Esophagus mucosa (tissue), 1 donor: ENCODE measurements at places on chromosomes 3 and 15. TPM values are rescaled to one million over a fixed set of nuclear protein-coding genes. Genes with fewer than 3 reads are reported as not detected.

Gene SQOR
- total RNA-seq, result 125 TPM

Gene NPAP1
- not detected for total RNA-seq

DNA sequence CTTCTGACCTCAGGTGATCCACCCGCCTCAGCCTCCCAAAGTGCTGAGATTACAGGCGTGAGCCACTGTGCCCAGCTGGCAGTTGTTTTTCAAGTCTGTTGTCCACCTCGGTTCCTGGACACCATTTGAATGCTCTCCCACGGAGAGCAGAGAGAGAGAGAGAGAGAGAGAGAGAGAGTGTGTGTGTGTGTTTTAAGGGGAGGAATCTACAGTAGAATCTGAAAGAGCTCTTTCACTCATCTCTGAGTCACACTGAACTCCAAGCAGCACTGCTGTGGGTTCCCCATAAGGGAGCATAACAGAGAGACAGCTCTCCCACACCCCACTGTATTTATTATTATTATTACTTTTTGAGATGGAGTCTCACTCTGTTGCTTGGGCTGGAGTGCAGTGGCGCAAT lies 156.6 kb downstream of the RPLP1 start:
- ATAC-seq, result no peak

DNA sequence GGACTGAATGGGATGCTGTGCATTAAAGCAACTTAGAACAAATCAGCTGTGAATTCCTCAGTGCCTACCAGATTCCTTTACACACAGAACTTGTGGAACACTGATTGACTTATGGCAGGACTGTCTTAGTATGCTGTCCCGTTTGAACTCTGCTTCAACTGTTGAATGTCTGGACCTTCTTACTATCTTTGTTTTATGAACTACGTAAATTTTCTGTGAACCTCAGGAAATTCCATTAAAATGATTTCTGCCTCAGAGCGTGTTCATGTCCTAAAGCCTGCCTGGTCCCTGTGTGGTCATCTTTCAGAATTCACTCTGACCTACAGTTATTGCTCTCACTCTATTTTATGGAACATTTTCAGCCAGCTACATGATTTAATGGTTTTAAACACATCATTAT lies 29.4 kb upstream of the FBN1 start:
- no peak for ATAC-seq

GRCh38 chr3:38375072-38375471 lies 28.5 kb downstream of the XYLB start:
- ATAC-seq, result no peak

DNA sequence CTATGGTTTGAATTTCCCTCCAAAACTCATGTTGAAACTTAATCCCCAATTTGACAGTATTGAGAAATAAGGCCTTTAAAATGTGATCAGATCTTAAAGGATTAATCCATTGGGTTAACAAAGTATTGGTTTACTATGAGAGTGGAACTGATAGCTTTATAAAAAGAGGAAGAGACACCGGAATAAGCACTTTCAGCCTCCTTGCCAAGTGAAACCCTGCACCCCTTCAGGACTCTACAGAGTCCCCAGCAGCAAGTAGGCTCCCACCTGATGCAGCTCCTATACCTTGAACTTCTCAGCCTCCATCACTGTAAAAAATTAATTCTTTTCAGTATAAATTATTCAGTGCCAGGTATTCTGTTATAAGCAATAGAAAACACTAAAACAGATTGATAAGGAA lies 348.3 kb downstream of the CGGBP1 start:
- no peak for ATAC-seq

DNA sequence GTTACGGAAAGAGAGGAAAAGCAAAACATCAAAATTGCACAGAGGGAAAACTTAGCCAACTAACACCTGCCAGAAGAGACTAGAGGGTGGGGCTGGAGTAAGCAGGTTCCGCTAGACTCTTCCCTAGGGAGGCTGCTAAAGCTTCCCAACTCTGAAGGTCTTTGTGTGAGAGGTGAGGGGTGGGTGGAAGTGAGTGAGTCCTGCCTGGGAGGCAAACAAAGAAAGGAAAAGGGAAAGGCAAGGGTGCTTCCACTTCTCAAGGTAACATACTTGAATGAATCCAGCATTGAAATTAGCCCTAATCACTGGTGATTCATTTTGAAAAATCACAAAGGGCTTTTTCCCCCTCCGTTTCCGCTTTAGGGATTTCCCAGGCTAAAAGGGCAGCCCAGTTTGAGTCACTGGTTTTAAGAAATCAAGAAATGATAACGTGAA lies 220.5 kb upstream of the ADAMTS9 start:
- ATAC-seq, result peak; percentile 50
